ENCODE measurements at places on chromosomes 2 and 18. TPM values are rescaled to one million over a fixed set of nuclear protein-coding genes. Genes with fewer than 3 reads are reported as not detected.

DNA sequence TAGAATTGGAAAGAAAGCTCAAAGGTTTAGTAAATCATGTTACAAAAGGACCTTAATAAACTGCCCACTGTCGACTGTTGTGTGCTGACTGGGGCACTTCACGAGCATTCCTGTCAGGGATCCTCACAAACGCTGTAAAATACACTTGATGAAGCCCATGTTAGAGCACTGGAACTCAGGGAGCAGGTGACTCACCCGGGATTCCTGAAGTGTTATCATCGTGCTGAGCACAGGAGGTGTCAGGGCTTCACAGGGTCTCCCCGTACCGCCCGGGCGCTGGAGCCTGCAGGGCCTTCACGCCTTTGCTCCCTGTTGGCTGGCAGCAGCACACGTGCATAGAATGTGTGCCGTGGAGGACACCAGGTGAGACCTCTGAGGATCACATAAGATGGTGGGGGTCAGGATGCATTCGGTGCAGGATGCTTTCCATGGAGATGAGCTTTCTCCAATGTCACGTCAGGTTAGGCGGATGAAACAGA lies 187.3 kb downstream of the SNTG2 start:
- H3K4me3 ChIP-seq, result no peak overlapping the region
- no peak for DNase-seq
- no peak overlapping the region for H3K27ac ChIP-seq
- H3K36me3 ChIP-seq, result no peaks in the 10 kb centered on the region

DNA sequence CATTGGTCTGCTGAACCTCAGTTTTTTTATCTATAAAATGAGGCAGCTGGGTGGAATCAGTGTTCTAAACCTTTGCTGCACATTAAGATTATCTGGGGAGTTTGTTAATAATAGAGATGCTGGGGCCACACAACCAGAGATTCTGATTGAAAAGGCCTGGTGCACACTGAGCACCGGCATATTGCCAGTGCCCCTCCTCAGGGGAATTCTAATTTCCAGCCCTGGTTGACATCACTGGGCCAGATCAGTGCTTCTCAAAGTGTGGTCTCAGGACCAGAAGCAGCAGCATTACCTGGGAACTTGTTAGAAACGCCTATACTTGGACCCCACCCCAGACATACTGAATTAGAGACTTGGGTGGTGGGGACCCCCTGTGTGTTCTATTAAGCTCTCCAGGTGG lies 112.5 kb downstream of the SETBP1 start:
- peaks cover 48% of the 10 kb centered on the region for H3K4me1 ChIP-seq
- peak overlapping the region; percentile 64 for H3K27ac ChIP-seq
- H3K27me3 ChIP-seq, result no peaks in the 10 kb centered on the region
- peaks cover 21% of the 10 kb centered on the region for H3K36me3 ChIP-seq

- no peak for DNase-seq
- H3K27me3 ChIP-seq, result no peaks in the 10 kb centered on the region
- no peak overlapping the region for H3K4me3 ChIP-seq
- no peak overlapping the region for H3K27ac ChIP-seq
These were observed 26.9 kb upstream of the GPR75 start for GRCh38 chr2:53886406-53887280.

The PCARE gene
- not detected for total RNA-seq

GRCh38 chr2:178241844-178242551 lies 47.7 kb downstream of the OSBPL6 start:
- no peaks in the 10 kb centered on the region for H3K27me3 ChIP-seq
- peaks cover 22% of the 10 kb centered on the region for H3K4me1 ChIP-seq
- no peak overlapping the region for H3K4me3 ChIP-seq
- peak overlapping the region; percentile 78 for H3K27ac ChIP-seq

The ID2 gene
- total RNA-seq, result 11.9 TPM

DNA sequence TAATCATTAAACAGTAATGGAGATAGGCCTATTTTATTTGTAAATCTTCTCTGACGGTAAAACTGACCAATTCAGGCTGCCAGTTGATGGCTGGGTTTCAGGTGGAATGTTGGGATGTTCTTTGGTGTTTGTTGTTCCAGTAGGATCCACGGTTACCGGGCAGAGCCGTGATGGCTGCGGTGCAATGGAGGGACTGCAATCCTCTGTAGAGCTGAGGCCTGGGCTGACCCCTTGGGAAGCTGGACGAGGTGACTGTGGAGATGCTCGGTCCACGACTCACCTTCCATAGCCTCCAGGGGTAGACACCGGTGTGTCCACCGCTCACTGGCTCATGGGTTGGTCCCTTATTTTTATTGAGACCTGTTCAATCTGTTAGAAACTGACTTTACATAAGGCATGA lies 42.5 kb downstream of the ZNF519 start:
- H3K4me3 ChIP-seq, result no peak overlapping the region
- H3K36me3 ChIP-seq, result no peaks in the 10 kb centered on the region
- H3K27ac ChIP-seq, result no peak overlapping the region
- H3K4me1 ChIP-seq, result peaks cover 1% of the 10 kb centered on the region
- no peak for DNase-seq

DNA sequence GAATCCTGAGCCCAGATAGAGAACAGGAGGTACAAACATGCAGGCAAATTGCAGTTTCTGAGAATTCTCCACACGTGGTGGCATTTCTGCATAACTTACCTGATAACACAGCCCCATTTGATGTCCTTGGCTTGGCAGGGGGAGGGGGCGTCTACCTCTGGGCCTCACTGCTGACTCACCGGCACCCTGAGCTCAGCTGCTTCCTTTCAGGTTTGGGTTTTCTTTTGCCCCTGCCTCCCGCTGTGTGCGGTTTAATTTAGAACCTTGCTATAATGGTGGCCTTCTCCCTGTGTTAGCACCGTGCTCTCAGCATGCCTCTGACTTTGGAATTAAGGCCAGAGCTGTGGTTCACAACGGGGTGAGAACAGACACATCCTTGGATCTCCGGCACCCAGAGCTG lies 4.4 kb downstream of the CTIF start:
- H3K4me3 ChIP-seq, result peak overlapping the region; percentile 16
- no peaks in the 10 kb centered on the region for H3K27me3 ChIP-seq
- peaks cover 7% of the 10 kb centered on the region for H3K36me3 ChIP-seq
- peaks cover 73% of the 10 kb centered on the region for H3K4me1 ChIP-seq
- H3K27ac ChIP-seq, result peak overlapping the region; percentile 63
- no peak for DNase-seq

DNA sequence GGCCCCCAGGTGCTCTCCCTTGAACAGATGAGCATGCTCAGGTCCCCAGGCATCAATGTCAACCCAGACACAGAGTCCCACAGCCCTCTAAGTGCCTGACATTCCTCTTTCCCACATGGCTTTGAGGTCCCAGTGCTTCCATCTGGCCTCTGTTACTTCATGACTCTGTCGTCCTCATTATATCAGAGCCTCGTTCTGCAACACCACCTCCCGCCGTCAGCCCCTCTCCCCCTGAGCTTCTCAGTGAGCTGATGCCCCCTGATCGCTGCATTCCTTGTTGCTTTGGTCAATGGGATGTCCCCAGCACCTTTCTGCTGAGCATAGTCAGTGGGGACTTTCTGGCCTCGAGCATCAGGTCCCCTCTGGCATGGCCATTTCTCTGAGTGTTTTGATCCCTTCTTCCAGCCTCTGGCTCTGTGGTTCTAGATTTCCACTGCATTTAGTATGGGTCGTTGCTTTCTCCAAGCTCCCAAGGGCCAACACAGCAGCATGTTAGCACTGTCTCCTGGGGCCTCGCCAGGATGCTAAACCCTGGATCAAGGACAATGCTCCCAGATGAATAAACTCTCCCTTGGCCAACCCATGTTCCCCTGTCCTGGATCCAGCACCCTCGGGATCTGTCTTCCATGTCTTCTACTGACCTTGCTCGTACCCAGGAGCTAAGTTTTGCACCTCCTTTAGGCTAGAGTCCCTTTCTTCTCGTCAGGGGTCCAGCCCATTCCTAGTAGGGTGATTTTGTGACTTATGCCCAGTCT lies 143.2 kb upstream of the TWIST2 start:
- DNase-seq, result peak; percentile 70
- H3K36me3 ChIP-seq, result no peaks in the 10 kb centered on the region
- H3K4me3 ChIP-seq, result no peak overlapping the region

DNA sequence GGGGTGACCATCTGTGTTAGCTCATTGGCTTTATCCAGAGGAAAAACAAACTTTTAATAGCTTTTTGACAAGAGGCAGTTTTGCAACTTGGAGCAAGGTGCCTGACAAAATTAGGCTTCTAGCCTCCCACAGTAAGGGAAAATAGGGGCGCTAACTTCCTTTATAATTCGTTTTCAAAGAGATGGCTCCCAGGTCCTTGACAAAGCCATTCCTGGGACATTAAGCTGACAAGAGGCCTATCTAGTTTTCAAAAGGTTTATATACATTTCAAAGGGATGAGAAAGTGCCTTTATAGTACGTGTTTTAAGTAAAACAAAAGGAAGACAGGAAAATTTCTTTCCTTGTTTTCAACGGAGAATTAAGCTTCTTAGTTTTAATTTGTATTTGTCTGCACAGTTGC lies 159.4 kb upstream of the GCFC2 start:
- no peaks in the 10 kb centered on the region for H3K36me3 ChIP-seq
- no peak for DNase-seq
- no peaks in the 10 kb centered on the region for H3K4me1 ChIP-seq
- peaks cover 6% of the 10 kb centered on the region for H3K27me3 ChIP-seq

DNA sequence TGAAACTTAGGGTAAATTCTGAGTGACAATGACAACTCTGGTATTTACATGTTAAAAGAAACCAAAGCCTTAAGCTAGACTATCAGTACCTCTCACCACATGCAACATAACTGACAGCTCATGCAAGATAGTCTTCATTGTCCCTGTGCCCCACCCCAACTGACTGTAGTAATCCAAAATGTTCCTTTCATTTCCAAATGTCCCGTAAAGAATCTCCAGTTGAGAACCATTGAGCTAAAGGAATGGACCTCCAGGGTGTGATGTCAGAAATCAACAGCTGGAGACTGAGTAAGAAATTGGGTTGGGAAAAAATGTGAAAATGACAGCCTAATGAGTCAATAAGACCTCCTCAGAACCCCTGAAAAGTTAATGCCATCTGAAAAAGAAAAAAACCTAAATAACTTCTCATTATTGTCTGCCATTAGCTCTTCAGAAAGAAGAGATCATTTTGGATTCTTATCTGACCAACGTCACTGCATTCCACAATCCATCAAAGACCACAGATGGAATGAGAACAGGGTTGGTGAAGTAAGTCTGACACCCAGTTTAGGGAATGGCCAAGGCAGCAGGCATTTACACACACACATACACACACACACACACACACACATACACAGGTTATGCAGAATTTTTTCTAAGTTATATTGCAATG lies 51.7 kb upstream of the ACVR2A start:
- no peaks in the 10 kb centered on the region for H3K36me3 ChIP-seq
- DNase-seq, result no peak
- no peaks in the 10 kb centered on the region for H3K27me3 ChIP-seq
- no peak overlapping the region for H3K27ac ChIP-seq

The RGPD3 gene
- not detected for total RNA-seq

DNA sequence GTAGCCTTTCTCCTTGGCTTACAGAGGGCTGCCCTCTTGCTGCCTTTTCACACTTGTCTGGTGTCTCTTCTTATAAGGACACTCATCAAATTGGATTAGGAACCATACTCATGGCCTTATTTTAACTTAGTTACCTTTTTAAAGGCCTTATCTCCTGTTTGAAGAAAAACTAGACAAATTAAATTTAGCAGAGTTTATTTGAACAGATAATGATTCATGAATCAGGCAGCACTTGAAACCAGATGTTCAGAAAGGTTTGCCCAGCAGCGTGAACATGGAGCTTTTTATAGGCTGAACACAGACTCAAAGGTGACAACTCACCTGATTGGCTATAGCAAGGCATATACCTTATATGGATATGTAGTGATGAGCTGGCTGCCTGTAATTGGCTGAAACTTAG lies 238.0 kb downstream of the GULP1 start:
- no peak overlapping the region for H3K27ac ChIP-seq
- DNase-seq, result no peak
- H3K4me3 ChIP-seq, result no peak overlapping the region
- peaks cover 8% of the 10 kb centered on the region for H3K36me3 ChIP-seq
- peaks cover 33% of the 10 kb centered on the region for H3K4me1 ChIP-seq

The ALK gene
- total RNA-seq, result not detected

DNA sequence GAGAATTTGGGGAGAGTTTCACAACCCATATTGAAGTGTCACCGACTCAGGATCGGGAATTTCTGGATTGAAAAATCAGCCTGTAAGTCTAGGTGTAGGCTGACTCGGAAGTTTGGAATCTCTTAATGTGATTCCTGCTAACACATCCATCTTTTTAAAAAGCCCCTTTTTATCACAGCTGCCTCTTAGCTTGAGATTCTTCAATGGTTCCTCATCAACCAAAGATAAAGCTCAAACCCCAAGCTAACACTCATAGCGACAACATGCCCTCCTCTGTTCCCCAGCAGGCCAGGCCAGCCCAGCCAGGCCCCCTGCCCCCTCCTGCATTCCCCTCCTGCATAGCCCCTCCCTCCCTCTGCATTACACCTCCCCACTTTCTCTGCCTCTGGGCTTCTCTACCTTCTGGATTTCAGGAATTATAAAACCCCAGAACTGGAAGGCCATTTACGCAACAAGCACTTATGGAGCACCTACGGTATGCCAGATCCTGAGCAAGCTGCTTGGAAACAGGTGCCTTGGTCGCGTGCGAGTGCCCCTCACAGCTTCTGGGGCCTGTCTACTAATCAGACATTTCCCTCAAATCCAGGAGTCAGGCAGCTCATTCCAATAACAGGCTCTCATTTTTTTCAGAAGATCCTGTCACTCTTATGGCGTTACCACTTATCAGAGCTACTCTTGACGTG lies 63.4 kb downstream of the EMX1 start:
- no peaks in the 10 kb centered on the region for H3K27me3 ChIP-seq
- no peak overlapping the region for H3K27ac ChIP-seq
- H3K4me3 ChIP-seq, result no peak overlapping the region
- no peak for DNase-seq

The CD28 gene
- total RNA-seq, result not detected

GRCh38 chr2:171407030-171407675 lies 26.6 kb downstream of the METTL8 start:
- H3K4me3 ChIP-seq, result no peak overlapping the region
- no peaks in the 10 kb centered on the region for H3K36me3 ChIP-seq
- no peak for DNase-seq
- H3K27ac ChIP-seq, result no peak overlapping the region
- peaks cover 58% of the 10 kb centered on the region for H3K4me1 ChIP-seq

The GPBAR1 gene
- not detected for total RNA-seq

- H3K4me3 ChIP-seq, result no peak overlapping the region
- DNase-seq, result no peak
- H3K27ac ChIP-seq, result no peak overlapping the region
- H3K4me1 ChIP-seq, result no peaks in the 10 kb centered on the region
- no peaks in the 10 kb centered on the region for H3K27me3 ChIP-seq
These were observed 149.6 kb downstream of the DOCK10 start for GRCh38 chr2:224892574-224893204.

All from osteocyte (in vitro differentiated cells).